ENCODE measurements at places on chromosomes 6 and 20. TPM values are rescaled to one million over a fixed set of nuclear protein-coding genes. Genes with fewer than 3 reads are reported as not detected.

The CEP250 gene
- 24.3 TPM for total RNA-seq

The MEI4 gene
- not detected for total RNA-seq

The CRISP2 gene
- total RNA-seq: not detected

The ZNF341 gene
- total RNA-seq: 1.6 TPM

The SLC35A1 gene
- 10.8 TPM for total RNA-seq

The WDR27 gene
- 10.3 TPM for total RNA-seq

The FAM83B gene
- total RNA-seq: not detected

The SIRPG gene
- not detected for total RNA-seq

The TMEM181 gene
- total RNA-seq: 25.9 TPM

The MEP1A gene
- not detected for total RNA-seq

The PLCB1 gene
- 22.7 TPM for total RNA-seq

The GNRH2 gene
- total RNA-seq: not detected

The HNF4A gene
- not detected for total RNA-seq

The UBE3D gene
- total RNA-seq: 3.8 TPM

The MANEA gene
- 18.3 TPM for total RNA-seq

The SRC gene
- total RNA-seq: 3.2 TPM

The BPHL gene
- 12.4 TPM for total RNA-seq

The RRAGD gene
- 3.1 TPM for total RNA-seq

The B3GAT2 gene
- under 0.01 TPM for total RNA-seq

The ARFGEF3 gene
- 5.3 TPM for total RNA-seq

The GGTLC1 gene
- total RNA-seq: not detected

The WFDC10B gene
- not detected for total RNA-seq
